ENCODE measurements at places on chromosomes 13 and 19.

DNA sequence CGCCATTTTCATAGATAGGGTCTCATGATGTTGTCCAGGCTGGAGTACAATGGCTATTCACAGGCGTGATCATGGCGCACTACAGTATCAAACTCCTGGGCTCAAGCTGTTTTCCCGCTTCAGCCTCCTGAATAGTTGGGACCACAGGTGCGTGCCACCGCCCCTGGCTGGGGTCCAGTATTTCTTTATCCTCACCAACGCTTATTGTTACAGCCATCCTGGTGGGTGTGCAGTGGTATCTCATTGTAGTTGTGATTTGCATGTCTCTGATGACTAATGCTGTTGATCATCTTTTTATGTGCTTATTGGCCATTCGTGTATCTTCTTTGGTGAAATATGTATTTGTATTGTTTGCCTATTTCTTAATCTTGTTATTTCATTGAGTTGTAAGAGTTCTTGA, 49.0 kb downstream of the SIPA1L3 start:
- DNase-seq = no peak

DNA sequence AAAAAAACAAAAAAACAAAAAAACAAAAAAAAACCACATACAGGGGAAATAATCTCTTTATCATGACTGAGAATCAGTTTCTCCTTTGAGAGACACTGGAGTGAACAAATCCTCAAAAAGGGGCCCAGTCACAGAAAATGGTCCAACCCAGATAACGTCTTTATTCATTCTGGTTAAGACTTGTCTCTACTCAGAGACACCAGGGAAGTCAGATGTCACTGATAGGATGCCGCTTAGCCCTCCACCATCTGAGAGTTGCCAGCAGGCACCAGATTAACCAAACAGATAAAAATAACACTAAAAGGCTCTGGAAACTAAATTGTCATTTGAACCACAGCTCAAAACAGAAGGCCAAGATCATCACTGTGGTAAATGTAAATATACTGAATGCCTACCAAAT, 1163.4 kb upstream of the ATXN8OS start:
- DNase-seq = no peak

- DNase-seq = no peak
These were observed 74.2 kb downstream of the RASA3 start for GRCh38 chr13:114058051-114058867.

- DNase-seq = no peak
These were observed 1.0 kb downstream of the IRF2BP1 start for GRCh38 chr19:45884682-45885555.

DNA sequence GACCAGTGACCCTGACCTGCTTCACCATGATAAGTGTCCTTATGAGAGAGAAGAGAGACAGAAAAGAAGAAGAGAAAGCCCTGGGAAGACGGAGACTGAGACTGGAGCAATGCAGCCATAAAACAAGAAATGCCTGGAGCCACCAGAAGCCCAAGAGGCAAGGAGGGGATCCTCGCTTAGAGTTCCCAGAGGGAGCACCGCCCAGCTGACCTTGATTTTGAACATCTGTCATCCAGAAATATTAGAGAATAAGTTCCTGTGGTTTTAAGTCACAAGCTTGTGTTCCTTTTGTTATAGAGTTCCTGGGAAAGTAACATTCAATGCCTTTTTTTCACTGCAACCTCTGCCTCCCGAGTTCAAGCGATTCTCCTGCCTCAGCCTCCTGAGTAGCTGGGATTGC, 20.2 kb downstream of the CERS1 start:
- no peak for DNase-seq

GRCh38 chr19:6069268-6069791, 41.0 kb downstream of the RFX2 start:
- DNase-seq = no peak

GRCh38 chr19:34489175-34489574, 7.6 kb downstream of the WTIP start:
- DNase-seq = no peak

- no peak for DNase-seq
These were observed 6.4 kb downstream of the TLE5 start for GRCh38 chr19:3055741-3056416.

DNA sequence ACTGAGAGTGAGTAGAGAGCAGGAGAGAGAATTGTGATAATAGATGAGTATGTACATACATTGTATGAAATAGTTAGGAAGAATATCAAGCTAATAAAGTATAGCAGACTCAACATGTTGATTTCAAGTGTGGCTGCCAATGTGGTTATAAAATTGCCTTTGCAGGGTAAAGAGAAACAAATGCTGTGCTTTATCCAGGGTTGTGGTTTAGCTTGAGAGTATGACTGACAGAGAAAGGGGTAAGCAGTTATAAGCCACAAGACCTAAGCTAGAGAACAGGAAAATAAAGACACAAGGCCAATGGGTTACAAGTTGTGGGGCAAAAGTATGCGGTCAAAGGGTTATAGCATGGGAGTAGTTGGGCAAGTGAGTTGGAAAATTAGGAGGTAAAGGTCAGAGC, 1217.5 kb downstream of the DIAPH3 start:
- no peak for DNase-seq

- no peak for DNase-seq
These were observed 7.1 kb upstream of the EPN1 start for GRCh38 chr19:55667958-55668357.

GRCh38 chr19:8457827-8458226, 13.1 kb downstream of the HNRNPM start:
- no peak for DNase-seq

DNA sequence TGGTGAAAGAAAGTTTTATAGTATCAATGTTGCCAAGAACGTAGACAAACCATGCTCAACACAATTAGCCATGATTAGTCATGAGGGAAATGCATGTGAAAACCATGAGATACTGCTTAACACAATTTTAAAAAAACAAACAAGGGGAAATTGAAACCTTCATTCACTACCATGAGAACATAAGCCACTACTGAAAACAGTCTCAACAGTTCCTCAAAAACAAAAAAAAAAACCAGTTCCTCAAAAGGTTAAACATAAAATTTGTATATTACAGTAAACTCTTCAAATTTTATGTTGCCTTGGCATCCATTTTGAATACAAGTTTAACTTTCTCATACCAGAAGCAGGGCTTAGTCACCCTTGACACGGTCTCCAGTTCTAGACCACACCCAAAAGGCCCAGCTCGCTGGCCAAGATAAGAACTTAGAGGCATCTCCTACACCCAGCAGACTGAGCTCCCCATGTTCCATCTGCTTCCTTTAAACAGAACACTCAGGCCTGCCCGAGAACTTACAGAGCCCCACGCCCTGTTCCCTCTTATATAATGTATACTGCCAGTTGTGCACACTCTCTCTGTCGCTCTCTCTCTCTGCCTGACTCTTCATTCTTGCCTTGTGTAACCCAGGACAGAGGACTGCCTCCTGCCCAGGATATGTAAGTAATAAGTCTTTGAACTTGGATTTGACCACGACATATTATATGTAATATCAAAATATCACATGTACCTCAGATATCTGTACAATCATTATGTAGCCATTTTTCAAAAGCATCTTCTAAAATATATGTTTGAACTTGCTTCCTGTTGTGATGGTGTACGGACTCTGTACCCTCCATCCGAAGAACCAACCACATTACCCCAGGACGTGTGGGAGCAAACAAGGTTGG, 67.4 kb downstream of the STK24 start:
- DNase-seq = no peak

DNA sequence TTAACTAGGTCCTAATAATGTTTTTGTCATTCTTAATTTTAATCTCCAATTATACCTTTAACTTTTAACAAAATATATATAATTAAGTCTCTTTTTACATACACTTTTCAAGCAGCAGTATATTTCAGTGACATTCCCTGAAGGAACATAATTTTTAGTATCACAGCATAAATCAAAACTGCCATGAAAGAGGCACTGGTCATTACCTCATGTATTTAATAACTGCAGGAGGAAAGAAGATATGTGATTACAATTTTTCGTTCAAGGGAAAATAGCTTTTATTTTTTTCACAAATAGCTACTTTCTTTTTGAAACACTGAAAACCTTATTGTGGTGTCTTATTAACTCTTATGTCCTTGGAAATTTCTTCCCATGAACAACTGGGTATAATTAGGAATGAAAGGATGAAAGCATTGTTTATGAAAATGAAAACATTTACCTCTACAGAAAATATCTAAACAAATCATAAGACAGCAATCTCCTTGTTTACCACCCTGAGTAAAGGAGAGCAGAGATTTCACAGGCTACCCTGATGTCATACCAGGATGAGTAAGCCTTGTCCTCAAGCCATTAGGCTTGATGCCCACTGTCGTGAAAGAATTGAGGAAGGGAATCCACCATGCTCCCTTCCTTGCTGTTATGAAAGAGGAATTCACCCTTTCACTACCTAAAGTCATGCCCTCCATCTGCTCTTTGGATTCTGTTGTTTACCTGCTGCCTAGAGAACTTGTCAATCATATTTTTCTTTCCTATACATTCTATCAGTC, 877.2 kb upstream of the PCDH20 start:
- DNase-seq = no peak

GRCh38 chr13:80497439-80497838, 156.5 kb upstream of the SPRY2 start:
- no peak for DNase-seq

DNA sequence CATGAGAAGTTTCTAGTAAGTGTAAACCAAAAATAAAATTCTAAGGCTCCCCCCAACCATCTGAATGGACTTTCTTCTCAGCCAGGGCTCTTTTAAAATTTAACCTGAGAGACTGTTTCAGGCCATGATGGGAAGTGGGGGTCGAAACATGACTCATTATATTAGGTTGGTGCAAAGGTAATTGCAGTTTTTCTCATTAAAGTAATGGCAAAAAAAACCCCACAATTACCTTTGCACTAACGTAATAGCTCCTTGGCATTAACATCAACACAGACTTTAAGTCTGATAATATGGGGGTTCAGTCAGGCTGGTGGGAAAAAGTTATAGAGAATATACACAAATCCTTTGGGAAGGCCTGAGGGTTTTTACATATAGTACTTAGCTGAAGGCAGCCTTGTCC, 9.4 kb upstream of the SPART start:
- DNase-seq = no peak

GRCh38 chr13:24181991-24182702, 21.6 kb downstream of the SPATA13 start:
- no peak for DNase-seq

- no peak for DNase-seq
These were observed 10.1 kb upstream of the SOX1 start for GRCh38 chr13:112056739-112057438.

Measured in T follicular helper cell (primary cell).